Activated CD4-positive, CD25-positive, alpha-beta regulatory T cell treated with anti-CD3 and anti-CD28 coated beads, Interleukin-2, amount 50 U/mL, for 24 hours (primary cell): ENCODE measurements at places on chromosomes 2 and 18.

- peak; percentile 45 for ATAC-seq
Observed at GRCh38 chr18:9147440-9148202, 11.0 kb downstream of the ANKRD12 start.

- peak; percentile 61 for ATAC-seq
Observed at GRCh38 chr2:101788995-101789970, 91.8 kb downstream of the MAP4K4 start.

DNA sequence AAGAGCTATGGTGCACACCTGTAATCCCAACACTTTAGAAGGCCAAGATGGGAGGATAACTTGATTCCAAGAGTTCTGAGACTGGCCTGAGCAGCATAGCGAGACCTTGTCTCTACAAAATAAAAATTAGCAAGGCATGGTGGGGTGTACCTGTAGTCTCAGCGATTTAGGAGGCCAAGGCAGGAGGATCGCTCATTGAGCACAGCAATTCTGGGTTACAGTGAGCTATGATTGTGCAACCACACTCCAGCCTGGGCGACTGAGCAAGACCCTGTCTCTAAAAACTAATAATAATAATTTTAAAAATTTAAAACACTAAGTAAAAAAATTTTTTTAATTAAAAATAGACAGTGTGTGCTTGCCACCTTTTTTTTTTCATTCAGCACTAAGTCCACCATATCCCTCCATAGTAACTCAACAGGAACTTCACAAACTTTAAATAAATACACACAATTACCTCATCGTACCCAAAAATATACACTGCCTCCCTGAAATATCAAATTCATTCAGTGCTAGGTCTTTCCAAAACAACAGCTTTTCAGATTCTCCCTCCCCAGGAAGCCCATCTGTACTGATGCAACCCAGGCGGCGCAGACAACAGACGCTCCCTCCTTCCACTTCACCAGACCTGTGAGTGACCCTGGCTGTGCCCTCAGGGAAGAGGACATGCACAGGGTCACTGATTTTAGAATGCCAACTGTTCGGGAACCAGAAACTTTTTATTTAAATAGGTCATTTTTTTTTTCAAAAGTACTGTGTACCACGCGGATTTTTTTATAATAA is 29.6 kb downstream of the FAM168B start:
- ATAC-seq: no peak

DNA sequence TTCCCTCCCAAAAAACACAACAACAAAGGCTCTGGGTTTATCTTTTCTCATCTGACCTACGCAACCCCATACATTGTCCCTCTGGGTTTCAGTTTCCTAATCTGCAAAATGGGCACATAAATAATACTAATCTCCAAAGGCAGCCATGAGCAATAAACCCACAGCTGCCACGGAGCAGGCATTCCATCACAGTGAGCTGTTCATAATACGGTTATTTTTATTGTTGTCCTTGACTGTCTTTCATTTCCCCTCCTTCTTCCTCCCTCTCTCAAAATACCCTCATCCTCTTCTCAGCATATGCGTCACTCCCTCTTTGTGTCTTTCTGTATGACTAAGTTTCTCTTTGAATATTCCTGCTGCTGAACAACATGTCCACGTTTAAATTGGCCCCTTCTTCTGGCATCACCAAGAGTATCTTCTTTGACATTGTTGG is 129.8 kb upstream of the CAB39 start:
- peak; percentile 95 for ATAC-seq

DNA sequence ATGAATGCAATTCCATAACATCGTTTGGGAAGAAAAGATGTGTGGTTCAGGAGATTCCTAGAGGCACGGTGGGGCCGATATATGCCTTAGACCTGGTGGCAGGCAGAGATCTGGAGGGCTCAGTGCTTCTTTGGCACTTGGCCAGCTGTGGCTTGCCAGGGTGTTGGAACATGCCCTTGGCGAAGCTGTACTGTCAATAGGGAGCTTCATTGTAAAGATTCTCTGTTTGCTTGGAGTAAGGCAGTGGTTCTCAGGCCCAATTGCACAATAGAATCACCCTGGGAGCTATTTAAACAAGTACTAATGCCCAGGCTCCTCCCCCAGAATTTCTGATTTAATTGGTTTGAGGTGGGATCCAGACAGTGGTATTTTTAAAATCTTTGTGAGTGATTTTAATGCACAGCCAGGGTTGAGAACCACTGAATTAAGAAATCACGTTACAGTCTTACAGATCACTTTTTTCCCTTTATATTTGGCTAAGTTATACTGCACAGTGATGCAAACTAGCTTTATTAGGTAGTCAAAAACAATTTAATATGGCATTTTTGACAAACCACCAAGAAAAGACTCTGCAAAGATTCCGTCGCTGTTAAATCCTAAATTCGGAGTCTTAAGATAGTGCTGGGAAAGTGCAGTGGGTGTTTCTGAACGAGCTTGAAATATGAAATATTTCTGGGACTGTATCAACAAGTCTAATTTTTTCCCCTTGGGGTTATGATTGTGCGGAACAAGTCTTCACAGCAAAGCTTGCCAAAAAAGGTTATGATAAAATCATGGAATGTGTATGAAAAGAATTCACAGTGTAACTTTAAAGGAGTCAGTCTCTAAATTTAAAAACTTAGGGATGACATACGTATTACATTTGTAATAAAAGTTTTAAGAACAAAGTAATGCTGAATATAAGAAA is 78.0 kb downstream of the CRIM1 start:
- no peak for ATAC-seq

- no peak for ATAC-seq
Observed at GRCh38 chr18:40670668-40671375, 1284.2 kb upstream of the PIK3C3 start.

DNA sequence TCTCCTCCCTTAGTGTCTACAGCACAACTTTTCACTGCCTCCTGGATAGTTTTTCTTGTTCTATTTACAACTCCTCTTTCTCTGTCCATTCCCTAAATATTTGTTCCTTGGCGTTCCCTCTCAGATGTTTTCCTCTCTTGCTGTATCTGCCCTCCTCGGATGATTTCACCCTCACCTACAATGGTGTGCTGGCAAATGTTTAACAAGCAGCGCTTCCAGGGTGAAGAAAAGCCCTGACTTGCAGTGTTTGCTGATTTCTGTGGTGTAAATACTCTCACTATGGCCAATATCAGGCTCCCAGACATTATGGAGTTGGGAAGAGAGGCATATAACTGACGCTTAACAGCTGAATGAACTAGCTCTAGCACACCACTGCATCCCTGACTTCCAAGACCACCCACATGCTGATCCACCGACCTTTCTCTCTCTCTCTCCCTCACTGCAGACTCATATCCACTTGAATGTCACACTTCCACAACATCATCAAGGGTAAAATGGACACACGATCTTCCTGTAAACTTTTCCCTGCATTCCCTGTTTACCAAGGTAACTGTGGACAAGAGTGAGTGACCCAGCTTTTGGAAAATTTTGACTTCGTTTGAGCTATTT is 31.5 kb upstream of the SPTBN1 start:
- ATAC-seq: no peak

DNA sequence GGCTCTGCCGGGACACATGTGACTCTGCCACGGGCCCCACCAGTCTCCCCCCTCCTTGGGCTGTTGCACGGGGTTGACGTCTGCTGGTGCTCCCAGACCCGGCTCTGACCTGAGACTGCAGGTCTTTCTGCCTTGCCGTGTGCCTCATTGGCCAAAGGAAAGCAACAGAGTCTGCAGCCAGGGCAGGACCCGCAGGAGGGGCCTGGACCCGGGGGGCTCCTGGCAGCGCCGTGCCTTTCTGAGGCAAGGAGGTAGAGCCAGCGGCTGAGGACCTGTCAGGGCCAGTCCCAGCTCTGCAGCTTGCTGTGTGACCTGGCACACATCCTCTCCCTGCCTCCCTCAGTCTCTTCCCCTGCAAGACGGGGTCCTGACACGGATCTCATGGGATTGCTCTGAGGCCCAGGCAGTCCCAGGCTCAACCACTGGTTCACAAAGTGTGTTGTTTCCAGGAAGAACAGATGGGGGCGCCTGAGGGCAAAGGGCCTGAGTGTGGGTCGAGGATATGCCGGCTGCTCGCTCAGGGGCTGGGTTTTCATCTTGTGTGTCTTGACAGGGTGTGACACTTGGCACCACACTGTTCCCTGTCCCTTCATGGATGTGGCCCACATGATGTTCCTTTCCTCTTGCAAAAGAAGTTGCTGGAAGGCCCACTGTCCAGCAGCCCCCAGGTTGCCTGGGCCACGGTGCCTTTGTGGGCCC is 9.0 kb downstream of the CAPN10 start:
- ATAC-seq: no peak

- ATAC-seq: no peak
Observed at GRCh38 chr2:122319539-122320132, 564.2 kb downstream of the TSN start.

GRCh38 chr2:201279079-201279478 is 18.7 kb downstream of the CASP8 start:
- ATAC-seq: no peak

DNA sequence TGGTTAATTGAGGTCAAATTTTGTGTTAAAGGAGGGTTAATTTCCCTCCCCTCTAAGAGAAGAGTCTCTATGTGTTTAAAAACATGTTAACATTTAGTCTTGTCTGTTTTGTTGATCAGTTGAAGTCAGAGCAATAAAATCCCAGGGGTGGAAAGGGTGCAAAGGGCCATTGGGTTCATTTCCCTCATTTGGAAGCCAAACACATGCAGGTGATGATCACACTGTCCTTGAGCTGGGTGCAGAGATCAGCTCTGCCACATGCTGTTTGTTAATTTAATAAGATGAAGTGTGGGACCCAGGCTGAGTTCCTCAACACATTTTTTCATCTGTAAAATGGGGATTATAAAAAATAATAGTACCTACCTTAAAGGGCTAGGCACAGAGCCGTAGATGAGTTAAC is 260.9 kb downstream of the LPIN1 start:
- no peak for ATAC-seq

- ATAC-seq: no peak
Observed at GRCh38 chr18:24197412-24197811, 58.5 kb downstream of the CABYR start.

- no peak for ATAC-seq
Observed at GRCh38 chr2:74036450-74037195, 51.9 kb downstream of the TET3 start.

- ATAC-seq: no peak
Observed at GRCh38 chr2:41779888-41780287, 267.9 kb upstream of the PKDCC start.

GRCh38 chr18:23268641-23269040 is 133.4 kb downstream of the CABLES1 start:
- no peak for ATAC-seq

GRCh38 chr2:122233372-122233771 is 477.9 kb downstream of the TSN start:
- no peak for ATAC-seq

GRCh38 chr2:21022792-21023367 is 21.0 kb downstream of the APOB start:
- ATAC-seq: no peak

DNA sequence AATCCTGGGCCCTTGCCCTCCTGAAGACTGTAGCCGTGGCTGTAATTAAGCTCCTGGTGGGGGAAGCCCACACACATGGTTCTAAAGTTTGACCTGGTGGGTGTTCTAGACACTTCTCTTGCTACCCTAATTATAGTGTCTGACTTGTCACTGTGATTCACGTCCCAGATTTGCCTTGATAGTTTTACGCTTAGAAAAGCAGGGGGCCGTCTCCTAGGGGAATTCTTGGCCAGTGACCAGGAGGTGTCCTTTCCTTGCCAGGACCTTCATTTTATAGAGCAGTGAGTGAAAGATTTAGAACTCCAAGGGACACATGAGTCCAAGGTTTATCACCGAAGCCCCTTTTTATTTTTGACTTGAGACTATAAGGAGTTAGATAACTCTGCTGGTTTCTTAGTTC is 9.0 kb downstream of the TMEM214 start:
- ATAC-seq: no peak

- ATAC-seq: no peak
Observed at GRCh38 chr2:66805016-66805865, 370.3 kb downstream of the MEIS1 start.

DNA sequence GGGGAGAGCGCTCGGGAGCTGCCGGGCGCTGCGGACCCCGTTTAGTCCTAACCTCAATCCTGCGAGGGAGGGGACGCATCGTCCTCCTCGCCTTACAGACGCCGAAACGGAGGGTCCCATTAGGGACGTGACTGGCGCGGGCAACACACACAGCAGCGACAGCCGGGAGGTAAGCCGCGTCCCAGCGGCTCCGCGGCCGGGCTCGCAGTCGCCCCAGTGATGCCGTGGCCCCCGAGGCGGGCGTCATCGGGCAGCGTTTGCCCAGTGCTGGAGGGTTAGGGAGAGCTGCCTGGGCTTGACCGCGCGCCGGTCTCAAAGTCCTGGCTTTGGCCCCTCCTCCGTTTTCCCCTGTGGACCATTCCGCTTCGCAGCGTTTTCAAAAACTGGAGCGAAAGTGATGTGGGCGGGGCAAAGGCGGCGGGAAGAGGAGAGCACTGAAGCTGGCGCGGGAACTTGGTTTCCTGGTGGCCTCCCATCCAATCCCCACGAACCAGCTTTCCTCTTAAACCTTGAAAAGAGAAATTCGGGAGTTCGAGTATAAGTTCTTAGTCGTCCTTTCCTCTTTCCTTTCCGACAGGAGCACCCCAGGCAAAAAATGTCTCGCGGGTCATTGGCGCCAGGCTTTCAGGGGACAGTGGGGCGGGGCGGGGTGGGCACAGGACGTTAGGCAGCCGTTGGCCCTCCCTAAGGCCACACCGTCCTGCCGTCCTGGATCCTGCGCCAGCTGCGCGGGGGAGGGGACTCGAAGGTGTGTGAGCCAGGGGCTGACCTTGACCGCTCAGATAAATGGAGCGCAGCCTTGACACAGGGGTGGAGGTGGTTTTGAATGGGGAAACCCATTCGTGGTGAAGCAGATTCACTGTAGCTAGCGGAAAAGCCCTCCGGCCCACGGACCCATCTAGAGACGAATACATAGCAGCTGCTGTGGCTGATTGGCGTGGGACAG is 821 bp downstream of the TYMS start:
- peak; percentile 64 for ATAC-seq

GRCh38 chr18:48929212-48929612 is 21.6 kb downstream of the SMAD7 start:
- no peak for ATAC-seq

DNA sequence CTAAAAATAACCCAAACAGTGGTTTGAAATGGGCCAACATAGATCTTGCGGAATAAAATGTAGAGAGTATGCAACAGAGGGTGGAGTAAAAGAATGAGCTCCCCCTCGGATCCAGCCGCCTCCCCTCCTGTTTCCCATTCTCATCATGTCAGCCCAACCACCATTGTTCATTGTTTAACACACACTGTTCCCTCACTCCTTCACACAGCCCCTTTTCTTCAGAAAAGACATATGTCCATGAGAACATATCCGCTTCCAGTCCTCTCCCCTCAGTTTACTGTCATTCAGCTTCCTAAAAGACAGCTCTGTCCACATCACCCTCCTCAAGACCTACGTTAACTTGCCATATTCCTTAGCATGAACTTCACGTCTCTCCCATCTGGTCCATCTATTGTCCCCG is 62.9 kb upstream of the SERTAD2 start:
- no peak for ATAC-seq
